ENCODE measurements at places on chromosomes 7 and 10.
A peak's percentile ranks its signal among the peaks of the same experiment; 100 is the strongest.

DNA sequence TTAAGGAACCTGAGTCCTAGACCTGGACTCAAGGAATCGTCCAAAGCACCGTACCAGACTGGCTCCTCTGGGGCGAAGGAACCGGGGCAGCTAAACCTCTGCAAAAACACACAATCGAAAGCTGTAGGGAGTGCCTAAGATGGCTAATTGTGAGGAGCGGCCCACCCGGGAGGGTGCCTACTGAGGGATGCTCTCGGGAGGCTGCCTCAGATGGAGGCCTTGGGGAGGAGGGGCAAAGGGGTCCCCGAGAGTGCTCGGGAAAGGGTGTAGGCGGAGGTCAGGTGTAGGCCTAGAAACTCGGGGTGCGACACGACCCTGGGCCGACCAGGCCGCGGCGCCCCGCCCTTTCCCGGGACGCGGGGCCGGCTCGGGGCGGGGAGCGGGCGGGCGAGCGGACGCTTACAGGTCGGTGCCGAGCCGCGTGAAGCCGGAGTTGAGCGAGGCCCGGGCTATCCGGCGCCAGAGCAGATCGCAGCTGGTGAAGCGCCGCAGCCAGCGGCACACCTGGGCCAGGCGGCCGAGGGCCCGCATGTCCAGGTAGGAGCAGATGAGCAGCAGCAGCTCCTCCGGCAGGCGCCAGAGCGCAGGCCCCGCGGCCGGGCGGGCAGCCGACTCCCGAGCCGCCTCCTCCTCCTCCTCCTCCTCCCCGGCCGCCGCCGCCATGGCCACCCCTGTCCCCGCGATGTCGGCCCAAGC, 844 bp downstream of the FBXW4 start:
- peak; percentile 74 for DNase-seq

- no peak for DNase-seq
These were observed 678 bp upstream of the TMEM106B start for GRCh38 chr7:12210179-12211053.

GRCh38 chr10:99781734-99782429, 558 bp upstream of the ABCC2 start:
- no peak for DNase-seq

- no peak for DNase-seq
These were observed 112.6 kb downstream of the AMPH start for GRCh38 chr7:38518541-38518940.

GRCh38 chr10:73126343-73126742, 16.1 kb downstream of the NUDT13 start:
- DNase-seq = no peak

GRCh38 chr7:107937531-107937930, 46.5 kb downstream of the DLD start:
- DNase-seq = no peak

DNA sequence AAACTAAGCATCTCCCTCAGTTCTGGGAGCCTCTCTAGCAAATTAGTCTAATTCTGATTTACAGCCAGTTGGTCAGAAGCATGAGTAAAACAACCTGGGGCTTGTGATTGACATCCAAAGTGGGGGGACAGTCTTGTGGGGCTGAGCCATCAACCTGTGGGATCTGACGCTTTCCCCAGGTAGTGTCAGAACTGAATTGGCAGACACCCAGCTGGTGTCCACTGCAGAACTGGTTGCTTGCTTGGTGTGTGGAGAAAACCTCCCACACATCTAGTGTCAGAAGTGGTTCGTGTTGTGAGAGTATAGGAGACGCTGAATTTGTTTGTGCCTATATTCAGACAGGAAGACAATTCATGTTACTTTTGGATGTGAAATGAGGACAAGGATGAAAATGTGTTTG, 92.2 kb upstream of the PDCD4 start:
- DNase-seq = no peak

DNA sequence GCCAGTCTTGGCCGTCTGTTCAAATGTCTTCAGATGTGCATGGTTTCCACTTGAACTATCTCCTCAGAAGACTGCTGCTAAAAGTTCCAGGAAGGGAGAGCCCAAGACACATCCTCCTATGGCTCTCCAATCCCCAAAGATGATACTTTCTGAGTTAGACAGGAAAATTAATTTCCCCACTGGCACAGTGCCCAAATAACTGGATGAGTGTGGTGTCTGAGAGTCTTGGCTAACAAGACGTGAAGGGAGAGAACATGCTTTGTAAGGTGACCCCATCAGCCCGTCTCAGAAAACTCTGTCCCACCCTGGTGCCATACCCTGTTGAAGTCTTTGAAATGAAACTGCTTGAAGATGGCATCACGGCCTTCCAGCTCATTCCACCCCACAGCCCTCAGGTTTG, 2.9 kb downstream of the PCBD1 start:
- no peak for DNase-seq

GRCh38 chr7:131497454-131497853, 59.0 kb downstream of the PODXL start:
- no peak for DNase-seq

GRCh38 chr10:96255549-96256333, 15.6 kb downstream of the BLNK start:
- no peak for DNase-seq

- no peak for DNase-seq
These were observed 453.2 kb upstream of the GALNT17 start for GRCh38 chr7:70678621-70679251.

DNA sequence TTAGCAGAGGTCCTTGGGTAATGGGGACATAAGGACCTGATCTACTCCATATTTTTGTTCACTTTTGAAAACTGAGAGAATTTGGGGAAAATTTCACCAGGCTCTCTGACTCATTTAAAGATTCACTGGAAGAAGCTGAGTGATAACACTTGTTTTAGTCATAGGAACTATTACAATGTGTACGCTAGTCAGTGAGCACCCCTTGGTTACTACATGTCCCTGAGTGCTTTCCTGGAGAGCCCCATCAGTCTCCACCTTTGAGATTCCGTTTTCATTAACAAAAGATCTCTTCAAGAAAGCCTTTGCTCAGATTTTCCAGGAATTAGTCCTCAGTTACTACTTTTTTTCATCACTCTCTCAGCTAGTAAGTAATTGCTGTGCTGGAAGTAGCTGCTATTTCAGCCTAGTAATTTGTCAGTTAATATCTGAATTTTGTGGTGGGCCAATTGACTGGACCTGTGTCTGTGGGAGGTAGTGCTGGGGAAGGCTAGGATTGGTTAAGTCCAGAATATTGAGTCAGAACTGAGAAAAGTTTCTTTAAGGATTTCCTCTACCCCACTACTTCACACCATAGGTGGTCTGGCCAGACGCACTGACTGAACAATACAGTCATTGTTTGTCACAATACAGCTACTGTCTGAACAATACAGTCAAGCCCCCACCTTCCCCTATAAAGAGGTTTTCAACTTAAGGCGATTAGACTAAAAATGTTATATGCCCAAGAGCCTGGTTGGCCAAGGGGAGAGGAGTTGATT, 235.0 kb downstream of the CCDC7 start:
- no peak for DNase-seq

- DNase-seq = peak; percentile 78
These were observed 1.7 kb upstream of the MYO1G start for GRCh38 chr7:44980393-44981034.
